NCI-H2081 (cell line): ENCODE measurements at places on chromosomes 2 and 18.

DNA sequence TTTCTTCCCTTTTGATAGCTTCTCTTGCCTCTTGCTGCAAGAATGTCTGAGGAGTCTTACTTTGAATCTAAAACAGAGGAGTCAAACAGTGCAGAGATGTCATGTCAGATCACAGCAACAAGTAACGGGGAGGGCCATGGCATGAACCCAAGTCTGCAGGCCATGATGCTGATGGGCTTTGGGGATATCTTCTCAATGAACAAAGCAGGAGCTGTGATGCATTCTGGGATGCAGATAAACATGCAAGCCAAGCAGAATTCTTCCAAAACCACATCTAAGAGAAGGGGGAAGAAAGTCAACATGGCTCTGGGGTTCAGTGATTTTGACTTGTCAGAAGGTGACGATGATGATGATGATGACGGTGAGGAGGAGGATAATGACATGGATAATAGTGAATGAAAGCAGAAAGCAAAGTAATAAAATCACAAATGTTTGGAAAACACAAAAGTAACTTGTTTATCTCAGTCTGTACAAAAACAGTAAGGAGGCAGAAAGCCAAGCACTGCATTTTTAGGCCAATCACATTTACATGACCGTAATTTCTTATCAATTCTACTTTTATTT is 133.5 kb upstream of the CDCA7 start:
- no peak for DNase-seq

GRCh38 chr2:81940266-81940955 is 1635.9 kb upstream of the LRRTM1 start:
- no peak for DNase-seq

- DNase-seq = no peak
Measured at GRCh38 chr18:78857314-78858150, 122.1 kb upstream of the SALL3 start.

DNA sequence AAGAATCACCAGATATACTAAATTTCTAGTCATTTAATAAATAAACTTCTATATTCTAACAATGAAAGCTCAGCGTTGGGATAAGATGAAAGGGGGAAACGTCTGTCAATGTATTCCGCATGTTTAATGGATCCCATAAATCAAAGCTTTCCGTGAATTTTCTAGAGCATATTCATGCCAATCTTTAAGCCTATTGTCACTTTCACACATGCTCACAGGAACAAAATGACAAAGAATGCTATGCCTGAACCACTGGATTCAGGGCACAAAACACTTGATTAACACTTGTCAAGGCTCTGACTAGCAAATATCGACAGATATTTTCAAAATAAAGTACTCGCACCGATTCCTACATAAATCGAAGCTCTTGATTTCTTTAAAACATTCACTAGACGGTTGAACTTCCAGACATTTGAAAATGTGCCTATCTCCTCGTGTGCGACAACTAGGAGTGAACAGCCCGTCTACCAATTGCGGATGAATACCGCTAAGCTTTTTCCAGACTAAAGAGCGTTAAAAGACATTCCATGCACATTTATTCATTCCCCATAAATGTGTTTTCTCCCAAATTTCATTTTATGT is 1.8 kb downstream of the TLK1 start:
- no peak for DNase-seq

DNA sequence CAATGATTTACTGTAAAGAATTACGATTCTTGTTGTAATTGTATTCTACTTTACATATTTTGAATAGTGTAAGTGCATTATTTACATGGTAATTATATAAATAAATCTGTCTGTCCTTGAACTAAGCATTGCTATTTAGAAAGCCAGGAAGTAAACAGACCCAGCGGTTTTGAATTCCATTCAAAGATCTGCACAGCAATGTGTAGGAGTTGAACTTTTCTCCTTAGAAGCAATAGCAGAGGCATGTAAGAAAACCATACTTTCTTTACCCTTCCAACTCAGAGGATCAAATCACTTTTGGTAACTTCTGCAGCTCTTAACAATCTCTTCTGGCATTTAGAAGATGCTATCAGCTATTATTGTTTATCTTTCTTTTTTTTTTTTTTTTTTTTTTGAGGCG is 109.2 kb upstream of the VRK2 start:
- no peak for DNase-seq

- no peak for DNase-seq
Measured at GRCh38 chr2:232966122-232966521, 46.9 kb downstream of the NGEF start.

GRCh38 chr2:37781028-37781427 is 109.6 kb upstream of the CDC42EP3 start:
- no peak for DNase-seq

DNA sequence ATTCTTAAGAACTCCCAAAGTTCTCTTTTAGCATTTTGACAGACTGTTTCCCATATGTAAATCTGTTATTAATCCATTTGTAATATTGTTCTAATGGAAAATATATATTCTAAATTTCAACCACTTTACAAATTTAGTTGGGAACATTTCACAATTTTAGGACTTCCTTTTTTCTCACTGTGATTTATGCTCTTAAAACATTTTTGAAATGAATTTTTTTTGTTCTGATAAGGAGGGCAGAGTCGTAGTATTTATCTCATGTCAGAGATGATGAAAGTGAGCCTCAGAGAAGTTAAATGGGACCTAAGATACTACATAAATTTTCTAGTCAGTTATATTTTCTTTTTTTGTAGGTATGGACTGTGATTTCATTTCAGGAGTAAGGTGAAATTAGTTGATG is 26.6 kb downstream of the RASGRP3 start:
- no peak for DNase-seq

- no peak for DNase-seq
Measured at GRCh38 chr2:197248623-197249022, 62.0 kb downstream of the ANKRD44 start.

DNA sequence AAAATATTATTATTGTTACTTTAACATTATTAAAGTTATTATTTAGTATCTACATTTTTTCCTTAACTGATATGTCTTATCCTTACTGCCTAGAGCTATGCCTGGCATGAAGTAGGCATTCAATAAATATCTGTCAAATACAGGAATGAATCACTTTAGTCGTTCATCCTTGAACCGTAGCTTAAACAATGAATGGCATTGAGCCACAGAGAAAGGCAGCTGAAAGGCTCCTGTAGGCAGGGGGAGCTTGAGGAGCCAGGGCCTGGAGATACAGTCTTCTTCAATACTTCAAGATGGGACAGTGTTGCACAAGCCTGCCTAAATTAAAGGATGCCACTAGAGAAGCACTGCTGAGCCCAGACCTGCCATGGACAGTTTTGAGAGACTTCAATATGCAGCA is 22.5 kb downstream of the CYRIA start:
- no peak for DNase-seq

DNA sequence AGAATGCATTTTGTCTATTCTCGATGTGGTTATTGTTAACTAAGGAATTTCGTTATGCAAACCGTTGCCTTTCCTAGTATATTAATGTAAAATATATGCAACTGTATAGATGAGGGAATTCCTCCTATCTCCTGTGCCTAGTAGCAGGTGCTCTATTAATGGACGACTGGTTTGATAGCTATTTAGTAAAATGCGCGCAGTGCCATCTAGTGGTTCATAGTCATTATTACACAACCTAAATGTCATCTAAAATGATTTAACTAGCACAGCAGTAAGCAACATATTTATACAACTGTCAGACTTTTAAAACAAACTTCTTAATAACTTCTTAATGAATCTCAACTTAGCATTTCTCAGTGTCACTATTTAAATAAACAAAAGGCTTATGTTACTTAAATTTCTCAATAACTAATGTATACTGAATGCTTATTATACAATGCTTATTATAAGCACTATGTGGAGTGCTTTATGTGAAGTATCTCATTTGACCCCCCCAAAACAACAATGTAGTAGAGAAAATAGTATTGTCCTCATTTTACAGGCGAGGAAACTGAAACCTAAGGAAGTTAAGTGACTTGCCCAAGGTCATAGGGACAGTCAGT is 77.9 kb downstream of the DTNA start:
- peak; percentile 74 for DNase-seq

DNA sequence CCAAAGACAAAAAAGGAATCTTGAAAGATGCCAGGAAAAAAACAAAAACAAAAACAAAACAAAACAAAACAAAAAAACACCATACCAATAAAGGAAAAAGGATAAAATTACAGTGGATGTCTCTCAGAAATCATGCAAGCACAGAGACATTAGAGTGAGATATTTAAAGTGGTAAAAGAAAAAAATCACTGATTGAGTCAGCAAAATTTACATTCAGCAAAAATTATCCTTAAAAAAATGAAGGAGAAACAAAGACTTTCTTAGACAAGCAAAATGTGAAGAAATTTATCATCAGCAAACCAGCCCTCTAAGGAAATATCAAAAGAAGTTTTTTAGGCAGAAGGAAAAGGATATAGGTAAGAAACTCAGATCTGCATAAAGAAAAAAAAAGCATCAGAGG is 10.2 kb upstream of the GKN1 start:
- no peak for DNase-seq

GRCh38 chr2:137380610-137381009 is 583.7 kb upstream of the HNMT start:
- DNase-seq = peak; percentile 48

DNA sequence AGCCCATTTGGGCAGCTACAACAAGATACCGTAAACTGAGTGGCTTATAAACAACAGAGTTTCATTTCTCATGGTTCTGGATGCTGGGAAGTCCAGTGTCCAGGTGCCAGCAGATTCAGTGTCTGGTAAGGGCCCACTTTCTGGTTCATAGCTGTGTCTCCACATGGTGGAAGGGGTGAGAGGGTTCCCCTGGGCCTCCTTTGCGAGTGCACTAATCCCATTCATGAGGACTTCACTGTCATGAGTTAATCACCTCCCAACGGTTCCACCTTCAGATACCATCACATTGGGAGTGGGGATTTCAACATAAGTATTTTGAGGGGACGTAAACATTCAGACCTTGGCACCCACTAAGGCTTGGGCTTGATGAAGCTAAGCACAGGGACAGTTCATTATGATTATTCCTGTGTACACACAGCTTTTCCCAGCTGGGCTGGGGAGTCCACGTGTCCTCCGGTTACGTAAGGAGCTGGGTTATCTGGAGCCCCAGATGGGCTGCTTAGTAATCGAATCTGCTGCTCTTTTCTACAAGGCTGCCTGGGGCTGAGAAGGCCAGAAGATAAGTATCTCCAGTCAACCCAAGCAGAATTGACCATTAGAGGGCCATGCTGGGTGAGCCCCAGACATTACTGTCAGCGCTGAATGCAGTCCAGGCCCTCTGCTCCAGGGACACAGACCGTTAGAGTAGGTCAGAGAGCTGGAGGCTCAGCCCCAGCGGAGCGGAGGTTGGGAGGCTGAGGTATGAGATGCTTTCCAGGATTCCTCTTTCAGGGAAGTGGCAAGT is 42.7 kb downstream of the EPAS1 start:
- no peak for DNase-seq

DNA sequence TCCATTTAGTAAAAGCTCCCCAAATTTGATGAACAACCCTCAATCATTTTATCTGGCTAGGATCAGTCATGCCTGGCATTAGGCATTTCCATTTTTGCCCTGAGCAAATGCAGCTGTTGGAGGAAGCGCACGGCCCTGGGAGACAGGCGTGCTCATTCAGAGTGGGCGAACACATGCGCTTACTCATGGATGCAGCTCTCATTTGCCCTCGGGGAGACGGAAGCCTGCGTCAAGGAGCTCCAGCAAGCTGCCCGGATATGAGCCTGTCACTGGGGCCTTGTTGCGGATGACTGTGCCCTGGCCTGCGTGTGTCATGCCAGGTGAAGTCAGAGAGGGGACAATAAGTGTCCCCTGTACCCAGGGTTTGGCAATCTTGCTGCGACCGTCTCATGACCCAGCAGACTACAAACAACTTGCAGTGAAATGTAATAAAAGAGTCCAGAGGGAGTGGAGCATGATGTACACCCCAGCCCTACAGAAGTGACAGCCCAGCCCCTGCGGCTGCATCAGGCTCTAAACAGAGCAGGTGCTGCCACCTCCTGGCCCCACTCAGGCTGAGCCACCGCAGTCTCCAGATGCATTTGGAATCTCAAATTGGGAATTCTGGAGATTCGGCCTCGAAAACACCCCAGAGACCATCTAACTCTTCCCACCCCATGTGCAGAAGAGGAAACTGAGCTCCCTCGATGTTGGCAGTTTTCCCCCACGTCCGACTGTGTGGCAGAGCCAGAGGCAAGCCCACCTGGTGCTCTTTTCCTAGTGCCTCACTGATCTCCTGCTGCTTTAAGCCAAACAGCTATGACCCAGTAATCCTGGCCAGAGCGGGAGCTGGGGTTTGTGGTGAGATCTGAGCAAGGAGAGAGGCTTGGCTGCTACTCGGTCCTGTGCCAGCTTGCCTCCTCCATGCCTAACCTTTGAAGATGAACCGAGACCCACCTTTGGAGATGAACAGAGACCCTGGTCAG is 105.0 kb upstream of the ALK start:
- peak; percentile 38 for DNase-seq

- no peak for DNase-seq
Measured at GRCh38 chr18:23929362-23929930, 85.1 kb upstream of the TTC39C start.

- no peak for DNase-seq
Measured at GRCh38 chr2:9307535-9307934, 100.9 kb downstream of the ASAP2 start.

- no peak for DNase-seq
Measured at GRCh38 chr18:11585596-11585995, 23.8 kb upstream of the SLC35G4 start.

GRCh38 chr2:210551001-210551400 is 5.4 kb upstream of the CPS1 start:
- DNase-seq = no peak

DNA sequence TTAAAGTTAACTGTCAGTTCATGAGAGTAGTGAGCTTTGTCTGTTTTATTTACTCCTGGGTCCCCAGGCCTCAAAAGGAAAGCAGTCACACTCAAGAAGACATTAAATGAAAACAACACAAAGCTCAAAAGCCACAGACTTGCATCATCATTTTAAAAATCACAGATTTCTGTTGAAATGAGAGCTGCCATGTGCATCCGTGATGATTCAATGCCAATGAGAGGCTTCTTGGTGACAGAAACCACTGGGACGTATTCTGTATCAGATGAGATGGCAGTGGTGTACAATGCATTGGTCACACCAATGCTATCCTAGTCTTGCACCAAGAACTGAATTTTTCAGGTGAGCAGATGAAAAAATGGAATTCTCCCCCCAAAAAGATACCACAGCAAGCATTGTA is 204.8 kb downstream of the ANAPC1 start:
- DNase-seq = no peak

- no peak for DNase-seq
Measured at GRCh38 chr2:95268211-95269035, 5.8 kb upstream of the PROM2 start.

- DNase-seq = peak; percentile 26
Measured at GRCh38 chr2:47512581-47513083, 109.7 kb downstream of the MSH2 start.

- no peak for DNase-seq
Measured at GRCh38 chr18:33805592-33805991, 227.6 kb downstream of the ASXL3 start.
